ENCODE measurements at places on chromosomes 5 and 9.

DNA sequence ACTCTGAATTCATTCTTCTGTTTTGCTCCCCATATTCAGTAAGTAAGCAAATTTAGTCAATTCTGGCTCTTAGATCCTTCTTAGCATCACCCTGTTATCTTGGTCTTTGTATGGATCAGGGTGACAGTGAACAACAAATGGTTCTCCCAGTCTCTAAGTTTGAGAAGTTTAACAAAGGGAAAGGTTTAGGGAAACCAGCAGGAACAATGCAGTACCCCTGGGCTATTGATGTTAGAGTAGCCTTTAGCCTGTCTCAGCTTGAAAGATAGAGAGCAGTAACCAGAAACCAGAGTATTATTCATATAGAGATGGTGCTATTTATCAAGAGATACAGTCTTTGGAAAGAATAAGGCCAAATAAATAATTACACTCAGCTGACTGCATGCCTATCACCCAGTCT lies 241.8 kb downstream of the CDH12 start:
- DNase-seq, result no peak

- DNase-seq, result no peak
These were observed 382.3 kb upstream of the SLC30A5 start for GRCh38 chr5:68711293-68712200.

GRCh38 chr5:122921826-122922225 lies 76.4 kb downstream of the SNX24 start:
- no peak for DNase-seq

DNA sequence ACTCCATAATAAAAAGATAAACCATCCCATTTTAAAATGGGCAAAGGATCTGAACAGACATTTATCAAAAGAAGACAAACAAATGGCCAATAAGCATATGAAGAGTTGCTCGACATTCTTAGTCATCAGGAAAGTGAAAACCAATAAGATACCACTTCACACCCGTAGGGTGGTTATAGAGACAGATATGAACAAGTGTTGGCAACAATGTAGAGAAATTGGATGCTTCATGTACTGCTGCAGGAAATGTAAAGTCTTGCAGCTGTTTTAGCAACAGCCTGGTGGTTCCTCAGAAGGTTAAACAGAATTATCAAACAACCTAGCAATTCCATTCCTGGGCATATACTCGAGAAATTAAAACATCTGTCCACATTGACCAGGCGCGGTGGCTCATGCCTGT lies 42.5 kb downstream of the GTF3C4 start:
- DNase-seq, result no peak

GRCh38 chr9:69499407-69499806 lies 172.8 kb downstream of the APBA1 start:
- DNase-seq, result no peak

GRCh38 chr5:68288707-68289134 lies 73.2 kb downstream of the PIK3R1 start:
- DNase-seq, result no peak

DNA sequence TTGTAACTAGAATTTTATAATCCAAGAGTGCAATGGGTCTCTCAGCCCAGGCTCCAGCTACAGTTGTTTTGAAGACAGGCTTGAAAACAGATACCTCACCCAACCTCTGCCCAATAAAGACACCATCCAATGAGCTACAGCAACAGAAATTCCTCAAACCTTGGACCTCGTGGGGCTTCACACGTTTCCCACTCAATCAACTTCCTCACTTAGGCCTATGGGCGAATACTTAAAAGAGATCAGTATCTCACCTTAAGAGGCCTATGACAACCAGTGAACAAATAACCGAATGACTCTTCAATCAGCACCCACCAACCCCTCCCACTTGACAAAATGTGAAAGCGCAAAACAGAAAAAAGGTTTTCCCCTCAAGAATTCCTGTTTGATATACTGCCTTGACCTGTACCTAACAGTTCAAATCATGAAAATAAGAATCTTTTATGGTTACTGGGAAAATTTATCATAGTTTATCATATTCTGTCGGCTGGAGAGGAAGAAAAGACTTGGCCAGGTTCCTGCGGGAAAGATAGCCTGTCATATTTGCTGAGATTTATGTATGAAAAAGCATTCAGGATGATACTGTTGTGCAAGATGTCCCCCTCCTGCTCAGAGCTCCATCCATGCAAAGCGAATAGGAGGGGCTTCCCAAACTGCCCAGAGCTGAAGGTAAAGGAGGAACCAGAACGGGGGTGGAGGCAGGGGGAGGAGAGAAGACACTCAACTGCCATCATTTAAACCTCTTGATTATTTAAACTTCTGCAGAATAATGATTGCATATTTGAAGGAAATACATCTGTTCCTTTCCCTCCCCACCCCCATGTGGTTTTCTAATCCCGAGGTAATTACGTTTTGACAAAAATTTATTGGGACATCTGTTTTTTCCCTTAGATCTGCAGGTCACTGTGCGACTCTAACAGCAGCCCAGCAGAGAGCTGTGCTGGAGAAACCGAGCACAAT lies 256.3 kb downstream of the NFIB start:
- no peak for DNase-seq

DNA sequence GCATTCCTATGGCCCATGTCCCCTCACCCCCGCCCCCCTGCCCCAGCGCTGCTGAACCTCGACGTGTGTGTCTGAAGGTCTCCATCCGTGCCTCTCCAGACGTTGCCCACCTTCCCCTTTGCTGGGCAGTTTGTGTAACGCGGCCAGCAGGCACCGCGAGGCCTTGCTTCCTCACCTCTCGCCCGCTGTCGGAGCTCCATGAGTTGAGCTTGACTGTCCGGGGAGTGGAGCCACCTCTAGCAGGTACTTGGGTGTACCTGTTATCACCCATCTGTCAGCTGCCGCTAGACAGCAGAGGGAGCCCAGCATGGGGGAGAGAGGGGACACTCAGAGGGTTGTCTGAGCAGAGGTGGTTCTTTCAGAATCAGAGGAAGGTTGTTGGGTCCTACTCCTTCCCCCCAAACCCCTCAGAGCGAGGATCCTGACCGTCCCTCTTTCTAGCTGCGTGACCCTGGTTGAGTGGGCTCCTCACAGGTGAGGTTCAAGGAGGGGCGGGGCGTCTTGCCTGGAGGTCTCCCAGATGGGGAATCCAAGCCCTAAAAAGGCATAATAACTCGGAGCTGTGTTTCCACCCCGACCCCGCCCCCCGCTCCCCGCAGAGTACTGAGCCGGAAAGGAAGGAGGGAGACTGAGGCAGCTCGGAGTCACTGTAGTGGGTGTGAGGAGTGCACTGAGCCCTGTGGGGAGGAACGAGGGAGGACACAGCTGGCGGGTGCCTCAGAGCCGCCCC lies 184.7 kb downstream of the C9orf50 start:
- DNase-seq, result no peak

- no peak for DNase-seq
These were observed 54.0 kb downstream of the NSUN2 start for GRCh38 chr5:6578676-6579343.

- DNase-seq, result no peak
These were observed 457.7 kb downstream of the BNC2 start for GRCh38 chr9:16412740-16413139.

DNA sequence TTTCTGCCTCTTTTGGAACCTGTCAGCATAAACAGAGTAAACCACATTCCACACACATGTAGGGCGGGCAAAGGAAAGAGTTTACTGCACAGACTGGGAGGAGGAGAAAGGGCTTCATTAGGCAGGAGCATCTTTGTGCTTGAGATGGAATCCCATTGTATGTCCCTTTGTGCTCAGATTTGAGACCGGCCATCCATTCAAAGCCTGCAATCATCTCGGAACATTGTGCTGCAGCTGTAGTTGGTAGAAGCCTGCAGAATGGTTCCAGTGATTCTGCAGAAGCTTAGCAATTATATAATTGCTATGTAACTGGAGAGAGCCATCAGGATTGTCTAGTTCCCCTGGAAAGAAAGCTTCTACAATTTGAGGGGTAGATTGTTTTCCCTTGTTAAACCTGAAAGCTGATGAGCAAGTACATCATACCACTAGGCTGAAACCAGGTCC lies 16.5 kb downstream of the ZNF462 start:
- no peak for DNase-seq

- DNase-seq, result no peak
These were observed 6.5 kb upstream of the TLE4 start for GRCh38 chr9:79565245-79565644.

DNA sequence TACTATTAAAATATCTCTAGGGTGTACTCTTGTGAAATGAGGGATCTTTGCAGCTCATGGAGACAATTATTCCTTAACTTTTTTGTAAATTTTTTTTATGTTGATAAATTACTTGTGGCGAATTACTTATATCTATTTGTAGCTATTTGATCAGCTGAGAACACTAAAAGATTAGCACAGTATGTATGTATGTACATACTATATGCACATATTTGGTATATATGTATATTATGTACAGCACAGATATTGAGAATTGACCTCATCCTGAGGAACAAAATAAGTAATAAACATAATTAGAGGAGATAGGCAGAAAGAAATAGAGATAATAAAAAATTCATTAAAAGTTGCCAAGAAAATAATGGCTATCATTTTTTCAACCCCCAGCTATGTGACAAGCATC lies 11.8 kb downstream of the CDKN2A start:
- no peak for DNase-seq

- DNase-seq, result no peak
These were observed 3.8 kb upstream of the CTNNAL1 start for GRCh38 chr9:109017061-109017460.
